Caki2 (cell line): ENCODE measurements at places on chromosomes 7 and 10. TPM values are rescaled to one million over a fixed set of nuclear protein-coding genes. Genes with fewer than 3 reads are reported as not detected.

- DNase-seq: peak; percentile 81
Measured at GRCh38 chr10:119315128-119316001, 108.0 kb downstream of the GRK5 start.

DNA sequence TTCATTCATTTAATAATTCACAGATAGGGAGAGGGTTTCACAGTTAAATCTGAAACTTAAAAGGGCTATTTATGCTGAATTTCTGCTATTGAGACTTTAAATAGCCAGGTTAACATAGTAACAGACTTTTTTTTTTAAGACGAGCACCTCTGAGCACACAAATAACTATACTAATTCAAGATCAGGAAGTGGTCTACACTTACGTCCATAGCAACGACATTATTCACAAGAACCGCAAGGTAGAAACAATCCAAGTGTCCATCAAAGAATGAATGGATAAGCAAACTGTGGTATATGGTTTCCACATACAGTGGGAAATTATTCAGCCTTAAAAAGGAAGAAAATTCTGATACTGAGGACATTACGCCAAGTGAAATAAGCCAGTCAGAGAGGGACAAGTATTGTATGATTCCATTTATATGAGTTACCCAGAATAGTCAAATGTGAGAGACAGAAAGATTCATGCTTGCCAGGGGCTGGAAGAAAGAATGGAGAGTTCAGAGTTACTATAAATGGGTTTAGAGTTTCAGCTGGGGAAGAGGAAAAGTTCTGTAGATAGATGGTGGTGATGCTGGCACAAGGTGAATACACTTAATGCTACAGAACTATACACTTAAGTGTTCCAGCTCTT is 140.3 kb upstream of the LAMB4 start:
- DNase-seq: no peak

GRCh38 chr7:116495736-116496135 is 3.8 kb upstream of the CAV2 start:
- no peak for DNase-seq

The SMIM30 gene
- total RNA-seq: 62.6 and 68.5 TPM in 2 replicates
